Left renal cortex interstitium (tissue), 4 donors: ENCODE measurements at places on chromosomes 4 and X. TPM values are rescaled to one million over a fixed set of nuclear protein-coding genes. Genes with fewer than 3 reads are reported as not detected.

GPR50 gene
- 0.10 TPM for polyA plus RNA-seq

DNA sequence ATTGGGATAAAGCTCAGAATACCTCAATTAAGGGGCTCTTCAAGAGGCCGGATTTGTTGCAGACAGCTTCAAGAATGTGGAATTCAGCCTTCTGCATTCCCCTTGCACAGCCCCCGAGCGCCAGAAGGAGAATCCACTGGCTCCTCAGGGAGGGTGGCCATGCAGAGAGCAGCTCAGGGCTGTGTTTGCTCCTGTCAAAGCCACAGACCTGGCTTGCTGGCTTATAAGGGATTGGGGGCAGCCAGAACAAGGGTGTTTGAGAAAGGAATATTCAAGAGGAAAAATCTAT lies 36.8 kb downstream of the ING2 start:
- DNase-seq = no peak

ART3 gene
- polyA plus RNA-seq = 0.51 TPM

OTUD4 gene
- polyA plus RNA-seq = 36.5 TPM

DNA sequence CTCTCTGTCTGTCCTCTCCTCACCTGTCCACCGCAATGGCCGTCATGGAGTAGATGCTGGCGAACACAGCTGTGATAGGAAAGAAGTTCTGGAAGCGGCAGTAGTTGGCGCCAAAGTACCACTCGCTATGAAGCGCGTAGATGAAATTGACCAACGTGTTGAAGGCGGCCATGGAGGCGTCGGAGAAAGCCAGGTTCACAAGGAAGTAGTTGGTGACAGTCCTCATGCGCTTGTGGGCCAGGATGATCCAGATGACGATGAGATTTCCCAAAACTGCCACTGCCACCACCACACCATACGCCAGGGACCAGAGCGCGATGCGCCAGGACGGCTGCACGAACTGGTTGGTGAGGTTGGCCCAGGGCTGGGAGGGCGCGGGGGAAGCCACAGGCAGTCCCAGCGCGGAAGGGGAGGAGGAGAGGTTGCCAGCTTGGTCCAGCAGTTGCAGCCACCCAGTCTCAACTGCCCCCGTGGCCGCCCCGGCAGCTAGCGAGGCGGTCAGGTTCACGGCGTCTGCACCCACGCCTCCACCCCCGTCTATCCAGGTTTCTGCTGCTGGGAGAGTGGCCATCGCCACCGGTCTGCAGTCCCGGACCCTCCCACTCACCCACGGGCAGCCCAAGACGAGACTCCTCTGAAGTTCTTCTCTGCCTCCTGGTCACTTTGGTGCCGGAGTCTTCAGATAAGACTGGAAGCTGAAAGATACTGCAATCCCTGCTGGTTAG lies 518 bp downstream of the TACR3 start:
- peak; percentile 23 for DNase-seq

DNA sequence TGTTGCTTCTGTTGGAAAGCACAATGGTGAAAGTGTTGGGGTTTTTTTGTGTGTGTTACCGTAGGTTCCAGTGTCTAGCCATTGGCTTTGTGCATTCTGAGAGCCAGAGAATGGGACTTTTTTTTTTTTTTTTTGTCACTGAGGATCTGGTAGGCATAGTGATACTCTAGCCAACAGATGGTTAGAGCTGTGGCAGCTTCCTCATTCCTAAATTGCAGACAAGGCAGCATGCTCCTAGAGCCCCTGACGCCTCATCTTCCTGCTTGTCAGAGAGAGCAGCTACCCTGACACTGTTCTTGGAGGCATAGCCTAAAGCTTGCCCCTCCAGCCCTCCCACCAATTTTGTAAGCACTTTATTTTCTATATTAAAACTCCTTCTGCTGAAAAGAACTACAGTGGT lies 27.0 kb downstream of the ARHGEF9 start:
- no peak for DNase-seq

TSPAN6 gene
- 179 TPM for polyA plus RNA-seq

DNA sequence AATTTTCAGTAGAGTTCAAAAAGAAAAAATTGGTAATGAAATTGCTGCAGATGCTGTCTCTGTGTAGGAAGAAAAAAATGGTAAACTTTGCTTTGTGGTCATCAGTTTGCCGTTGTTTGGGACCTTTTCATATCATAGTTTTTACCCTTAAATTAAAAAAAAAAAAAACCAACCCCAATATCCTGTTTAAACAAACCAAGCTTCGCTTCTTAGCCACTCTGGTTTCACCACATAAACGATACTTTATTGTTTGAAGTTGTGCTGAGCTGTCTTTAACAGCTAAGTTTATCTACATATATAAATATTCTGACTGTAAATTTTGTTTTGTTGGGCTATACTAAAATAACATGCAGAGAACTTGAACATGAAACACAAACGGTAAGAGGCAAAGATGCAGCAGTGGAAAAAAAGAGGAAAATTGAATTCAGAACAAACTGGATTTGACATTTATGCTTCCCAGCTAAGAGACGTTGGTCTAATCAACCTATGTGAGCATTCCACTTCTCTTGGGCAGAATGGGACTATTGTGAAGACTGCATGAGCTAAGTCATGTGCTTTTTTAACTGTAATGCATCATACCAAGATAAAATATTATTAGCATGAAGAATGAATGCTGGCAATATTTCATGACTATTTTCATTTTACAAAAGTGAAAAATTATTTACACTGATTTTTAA lies 15.7 kb upstream of the H2AZ1 start:
- DNase-seq = no peak

GRCh38 chr4:23613782-23614181 lies 276.1 kb downstream of the PPARGC1A start:
- DNase-seq = no peak

TEX11 gene
- 0.14 TPM for polyA plus RNA-seq

GRCh38 chr4:71406459-71406963 lies 67.7 kb downstream of the SLC4A4 start:
- DNase-seq = no peak

DNA sequence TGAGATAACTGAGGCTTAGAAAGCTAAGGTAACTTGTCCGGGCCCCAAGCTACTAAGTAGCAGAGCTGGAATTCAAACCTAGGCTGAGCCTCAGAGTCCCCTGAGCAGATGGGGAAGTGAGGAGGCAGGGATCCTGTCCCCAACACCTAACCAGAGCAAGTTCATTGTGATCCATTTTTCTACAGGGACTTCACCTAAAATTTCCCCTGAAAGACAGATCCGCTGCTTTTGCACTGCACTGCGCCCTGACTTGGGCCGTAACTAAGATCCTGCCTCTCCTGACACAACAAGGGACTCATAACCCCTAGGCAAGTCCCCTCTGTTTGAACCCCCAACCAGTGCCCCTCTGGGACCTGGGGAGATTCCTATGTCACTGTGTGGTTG lies 25.6 kb upstream of the MTM1 start:
- no peak for DNase-seq

DNA sequence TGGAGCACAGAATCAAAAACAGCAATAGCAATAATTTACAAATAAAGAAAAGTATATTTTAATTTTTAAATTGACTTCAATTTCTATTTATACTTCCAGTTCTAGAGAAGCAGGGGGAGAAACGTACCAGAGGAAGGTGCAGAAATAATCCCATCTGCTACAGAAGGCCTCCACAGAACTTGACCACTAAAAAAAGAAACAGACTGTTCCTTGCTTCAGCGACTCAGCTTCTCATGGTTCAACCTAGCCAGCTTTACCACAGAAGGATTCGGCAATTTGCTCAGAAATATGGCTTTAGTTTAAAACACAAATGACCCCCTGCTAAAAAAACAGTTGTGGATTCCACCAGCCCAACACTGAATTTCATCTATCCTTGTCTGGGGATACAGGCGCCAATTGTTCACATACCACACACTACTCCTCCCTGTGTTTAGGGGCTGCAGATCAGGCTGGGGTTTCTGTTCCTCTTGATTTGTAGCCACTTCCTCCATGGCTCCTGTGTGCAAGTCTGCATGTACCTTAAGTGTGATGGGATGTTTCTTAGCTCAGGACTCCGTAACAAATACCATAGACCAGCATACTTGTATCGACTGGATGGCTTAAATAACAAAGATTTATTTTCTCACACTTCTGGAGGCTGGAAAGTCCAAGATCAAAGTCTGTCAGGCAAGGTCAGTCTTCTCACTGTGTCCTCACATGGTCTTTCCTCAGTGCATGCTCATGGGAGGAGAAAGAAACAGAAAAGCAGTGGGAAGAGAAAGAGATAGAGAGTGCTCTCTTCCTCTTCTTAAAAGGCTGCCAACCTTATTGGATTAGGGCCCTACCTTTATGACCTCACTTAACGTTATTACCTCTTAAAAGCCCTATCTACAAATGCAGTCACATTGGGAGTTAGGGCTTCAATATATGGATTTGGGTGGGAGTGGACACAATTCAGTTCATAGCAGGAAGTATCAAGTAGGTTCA lies 79.1 kb downstream of the AMOT start:
- no peak for DNase-seq

- no peak for DNase-seq
Measured at GRCh38 chrX:155857561-155857960, 23.6 kb upstream of the VAMP7 start.

IQCM gene
- polyA plus RNA-seq = not detected

MAGEA10 gene
- not detected for polyA plus RNA-seq

DNA sequence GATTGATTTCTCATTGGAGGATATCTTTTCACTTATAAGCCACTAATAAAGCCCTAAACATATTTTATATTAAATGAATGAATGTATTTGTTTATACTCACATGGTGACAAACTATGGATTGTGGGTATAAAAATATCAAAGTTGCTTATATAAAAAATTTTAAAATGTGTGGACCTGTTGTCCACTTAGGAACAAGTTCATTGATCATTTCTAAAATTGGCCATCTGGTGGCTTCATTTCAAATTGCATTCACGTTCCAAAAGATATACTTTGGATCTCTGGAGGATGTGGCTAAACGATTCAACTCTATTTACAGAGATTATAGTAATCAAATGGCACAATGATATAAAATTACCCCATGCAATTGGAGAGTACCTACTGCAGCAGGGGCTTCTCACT lies 32.5 kb downstream of the FSTL5 start:
- DNase-seq = no peak

DNA sequence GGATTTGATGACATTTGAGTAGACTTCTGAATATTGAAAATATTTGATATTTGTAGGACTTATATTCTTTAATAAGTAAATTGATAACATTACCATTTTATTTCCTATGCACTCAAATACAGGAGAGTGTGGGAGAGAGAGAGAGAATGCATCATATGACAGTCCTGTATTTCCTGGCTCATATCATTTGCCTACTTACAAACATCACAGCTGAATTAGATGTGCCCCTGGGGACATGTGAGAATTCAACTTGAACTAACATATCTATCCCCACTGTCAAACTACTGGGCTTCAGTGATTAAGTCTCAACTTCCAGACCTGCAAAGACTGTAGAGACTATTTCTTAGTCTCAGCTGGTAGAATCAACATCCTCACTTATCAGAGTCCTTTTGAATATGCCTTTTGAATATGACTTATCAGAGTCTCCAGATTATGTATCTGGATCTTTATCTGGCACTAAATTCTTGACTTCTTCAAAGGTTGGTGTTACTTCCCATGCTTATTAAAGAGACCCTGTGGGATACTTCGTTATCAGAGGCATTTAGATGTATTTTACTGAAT lies 75.5 kb downstream of the PABPC4L start:
- DNase-seq = no peak

HSD17B11 gene
- polyA plus RNA-seq = 57.1 TPM

CCDC149 gene
- 15.9 TPM for polyA plus RNA-seq

DNA sequence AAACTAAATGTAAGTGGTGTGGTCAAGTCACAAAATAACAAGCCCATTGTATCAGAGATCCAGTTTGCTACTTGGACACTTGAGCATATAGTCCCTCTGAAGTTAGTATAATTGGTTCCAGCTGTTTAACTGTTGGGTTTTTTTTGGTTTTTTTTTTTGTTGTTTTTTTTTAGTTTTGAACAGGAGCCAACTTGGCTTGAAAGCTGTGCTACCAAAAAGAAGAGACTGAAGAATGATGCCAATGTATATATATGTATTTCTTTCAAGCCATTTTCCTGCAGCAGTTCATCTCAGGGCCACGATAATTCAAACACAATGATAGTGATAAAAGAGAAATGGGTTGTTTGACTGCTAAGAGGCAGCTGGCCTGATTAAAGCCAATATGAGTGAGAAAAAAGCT lies 138.3 kb downstream of the PCDH18 start:
- no peak for DNase-seq
